ENCODE measurements at places on chromosomes 6 and 20.

DNA sequence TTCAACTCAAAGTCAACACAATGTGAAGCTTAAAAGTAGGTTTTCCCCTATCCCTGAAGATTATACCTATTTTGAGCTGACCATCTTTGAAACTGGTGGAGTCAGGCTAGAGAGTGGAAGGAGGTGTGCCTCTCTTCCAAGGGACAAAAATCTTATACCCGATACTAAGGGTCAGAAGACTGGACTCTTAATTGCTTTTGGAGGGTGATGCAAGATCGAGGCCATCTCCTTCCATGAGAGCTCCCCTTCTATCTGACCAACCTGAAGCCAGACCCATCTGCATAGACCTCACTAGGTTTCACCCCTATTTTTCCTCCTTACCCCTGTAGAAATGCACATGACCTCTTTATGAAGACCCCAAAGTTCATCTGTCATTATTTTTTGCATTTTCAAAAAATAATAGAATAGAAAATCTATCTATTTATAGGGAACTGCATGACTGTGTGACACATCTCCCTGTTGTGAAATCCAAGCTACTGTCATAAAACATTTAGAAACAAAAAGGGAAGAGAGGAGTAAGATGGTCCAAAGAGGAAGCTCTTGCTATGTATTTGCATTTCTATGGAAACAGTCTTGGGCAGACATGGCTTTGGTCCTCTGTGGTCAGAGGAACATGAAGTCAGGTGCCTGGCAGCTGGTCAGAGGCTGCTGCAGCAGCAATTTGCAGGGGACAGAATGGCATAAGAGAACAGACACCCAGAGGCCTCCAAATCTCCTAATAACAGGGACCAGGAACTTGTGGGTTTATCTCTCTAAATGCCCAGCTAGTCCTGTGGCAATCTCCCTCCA is 349.2 kb downstream of the MAFB start:
- no peak for DNase-seq

- no peak for DNase-seq
Measured at GRCh38 chr6:164889980-164890379, 419.4 kb downstream of the C6orf118 start.

DNA sequence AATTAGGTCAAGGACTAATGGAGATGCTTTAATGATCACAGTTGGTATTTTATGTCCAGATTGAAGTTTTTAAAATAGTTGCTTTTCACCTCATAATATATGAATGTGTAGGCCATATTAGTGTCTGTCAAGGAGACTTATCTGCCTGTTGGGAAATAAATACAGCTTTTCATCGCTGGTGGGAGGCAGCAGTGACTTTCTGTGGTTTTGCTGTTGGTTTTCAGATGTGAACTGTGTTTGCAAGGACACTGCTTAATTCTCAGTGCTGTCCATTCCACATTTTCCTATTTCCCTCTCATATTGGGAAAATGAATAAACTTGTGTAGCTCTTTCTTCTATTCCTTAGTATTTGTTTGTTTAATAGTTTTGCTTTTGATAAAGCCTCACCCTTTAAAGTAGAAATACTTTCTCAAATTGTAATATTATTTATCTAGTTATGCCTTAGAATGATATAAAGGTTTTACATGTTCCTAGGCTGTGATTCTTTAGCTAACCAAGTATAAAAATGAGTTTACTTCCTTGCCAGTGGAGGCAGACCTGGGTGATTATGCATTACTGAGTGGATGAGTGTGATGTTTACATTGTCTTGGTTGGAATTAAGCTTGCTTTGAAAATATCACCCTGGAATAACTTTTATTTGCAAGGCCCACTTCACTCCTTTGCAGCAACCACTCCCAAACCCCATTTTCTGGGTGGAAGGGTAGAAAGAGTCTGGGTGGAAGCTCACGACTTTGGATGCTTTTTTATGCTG is 3.3 kb downstream of the PLCB4 start:
- no peak for DNase-seq

GRCh38 chr6:29665942-29666825 is 9.3 kb downstream of the MOG start:
- no peak for DNase-seq

- no peak for DNase-seq
Measured at GRCh38 chr6:133275213-133275612, 34.1 kb downstream of the EYA4 start.

DNA sequence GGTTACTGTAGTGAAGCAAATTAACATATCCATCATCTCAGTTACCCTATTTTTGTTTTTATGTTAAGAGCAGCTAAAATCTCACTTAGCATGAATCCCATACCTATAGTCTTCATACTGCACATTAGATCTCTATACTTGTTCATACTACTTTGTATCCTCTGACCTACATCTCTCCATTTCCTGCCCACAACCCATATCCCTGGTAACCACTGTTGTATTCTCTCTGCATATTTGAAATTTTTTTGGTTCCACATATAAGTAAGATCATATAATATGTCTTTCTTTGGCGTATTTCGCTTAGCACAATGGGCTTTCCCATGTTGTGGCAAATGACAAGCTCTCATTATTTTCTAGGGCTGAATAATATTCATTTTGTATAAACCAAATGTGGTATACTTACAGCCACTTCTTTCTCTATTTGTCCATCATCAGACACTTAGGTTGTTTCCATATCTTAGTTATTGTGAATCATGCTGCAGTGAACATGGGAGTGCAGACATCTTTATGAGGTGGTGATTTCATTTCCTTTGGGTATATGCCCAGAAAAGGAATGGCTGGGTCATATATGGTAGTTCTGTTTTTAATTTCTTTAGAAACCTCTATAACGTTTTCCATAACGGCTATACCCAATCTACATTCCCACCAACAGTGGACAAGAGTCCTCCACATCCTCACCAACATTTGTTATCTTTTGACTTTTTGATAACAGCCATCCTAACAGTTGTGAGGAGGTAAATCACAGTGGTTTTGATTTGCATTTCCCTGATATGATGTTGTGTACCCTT is 39.8 kb downstream of the BACH2 start:
- DNase-seq: no peak

DNA sequence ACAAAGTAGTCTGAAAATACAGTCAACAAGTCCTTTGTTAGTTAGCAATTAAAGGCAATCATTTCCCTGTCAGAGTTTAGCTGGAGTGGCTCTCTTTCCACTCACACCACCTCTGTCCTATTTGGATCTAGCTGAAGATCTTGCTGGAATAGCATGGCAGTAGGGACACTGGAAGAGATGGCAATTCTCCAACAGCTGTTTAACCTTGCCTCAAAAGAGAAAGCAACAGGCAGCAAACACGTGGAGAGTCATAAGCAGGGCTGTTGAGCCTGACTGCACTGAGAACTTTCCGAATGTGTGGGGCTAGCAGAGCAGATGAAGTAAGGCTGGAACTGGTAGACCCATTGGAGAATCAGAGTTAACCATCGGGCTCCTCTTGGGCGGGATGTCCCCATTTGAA is 38.0 kb upstream of the PRSS35 start:
- no peak for DNase-seq
